ENCODE measurements at places on chromosomes 1 and 21.

- DNase-seq = no peak
Observed at GRCh38 chr1:108067884-108068540, 103.0 kb upstream of the VAV3 start.

DNA sequence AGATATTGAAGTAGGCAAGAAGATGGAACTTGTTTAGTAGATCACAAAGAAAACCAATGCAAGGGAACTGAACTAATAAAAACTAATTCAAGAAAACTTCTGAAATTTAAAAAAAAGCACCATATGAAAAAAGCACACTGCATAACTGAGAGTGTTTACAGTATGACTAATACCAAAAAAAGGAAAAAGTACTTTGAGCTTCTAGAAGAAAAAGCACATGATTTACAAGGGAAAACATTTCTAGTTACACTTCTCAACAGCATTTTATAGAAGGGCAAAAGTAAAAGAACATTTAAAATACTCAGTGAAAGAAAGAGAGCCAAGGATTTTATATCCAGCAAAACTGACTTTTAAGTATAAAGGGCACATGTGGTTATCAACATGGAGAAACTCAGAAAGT is 233.6 kb downstream of the RPS6KC1 start:
- no peak for DNase-seq

- DNase-seq = no peak
Observed at GRCh38 chr1:162168261-162168660, 98.8 kb downstream of the NOS1AP start.

- DNase-seq = no peak
Observed at GRCh38 chr1:76723949-76724348, 143.3 kb upstream of the ST6GALNAC5 start.

GRCh38 chr1:155003766-155004351 is 1.3 kb downstream of the ZBTB7B start:
- DNase-seq = no peak

DNA sequence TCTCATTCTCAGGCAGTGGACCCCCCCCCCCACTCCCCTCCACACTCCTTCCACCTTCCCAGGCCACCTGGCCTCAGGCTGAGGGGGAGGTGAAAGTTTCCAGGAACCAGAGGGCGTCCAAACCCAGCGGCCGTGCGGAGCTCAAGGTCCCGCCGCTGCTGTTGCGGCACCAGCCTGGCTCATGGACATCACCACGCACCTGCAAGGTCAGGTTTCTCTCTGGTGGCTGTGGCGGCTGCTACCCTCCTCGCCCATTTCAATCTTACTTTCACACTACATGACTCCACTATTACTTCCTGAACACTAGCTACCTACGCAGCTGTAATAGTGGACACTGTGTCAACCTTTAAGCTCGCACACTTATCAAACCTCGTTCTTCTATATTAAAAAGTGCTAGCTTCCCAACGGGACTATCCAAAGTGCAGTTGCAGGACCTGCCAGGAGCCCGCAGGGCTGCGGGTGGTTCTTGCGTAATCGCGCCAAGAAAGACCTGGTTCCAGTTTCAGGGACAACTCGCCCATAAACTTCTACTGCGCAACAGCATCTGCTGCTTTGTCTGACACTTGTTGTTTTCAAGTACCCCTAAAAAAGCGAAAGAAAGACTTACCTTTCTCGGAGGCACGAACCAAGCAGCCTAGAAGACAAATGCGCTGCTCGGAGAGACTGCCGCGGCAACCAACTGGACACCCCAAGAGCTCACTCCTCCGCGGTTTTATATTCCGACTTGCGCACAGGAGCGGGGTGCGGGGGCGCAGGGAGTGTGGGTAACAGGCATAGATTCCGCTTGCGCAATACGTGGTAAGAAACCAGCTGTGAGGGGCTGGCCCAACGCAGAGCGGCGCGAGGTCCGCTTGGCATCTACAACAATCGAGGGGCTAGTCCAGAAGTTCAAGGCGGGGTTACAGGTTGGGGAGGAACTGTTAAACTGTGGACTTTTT is at the start of gene DIRAS3:
DIRAS3 (minus strand) TSS at position 687 of the 938 bp plus-strand sequence. CDS start 3,330 bp downstream, outside the sequence.
- DNase-seq = no peak

GRCh38 chr1:166918956-166919316 is 42.9 kb upstream of the TADA1 start:
- DNase-seq = no peak

DNA sequence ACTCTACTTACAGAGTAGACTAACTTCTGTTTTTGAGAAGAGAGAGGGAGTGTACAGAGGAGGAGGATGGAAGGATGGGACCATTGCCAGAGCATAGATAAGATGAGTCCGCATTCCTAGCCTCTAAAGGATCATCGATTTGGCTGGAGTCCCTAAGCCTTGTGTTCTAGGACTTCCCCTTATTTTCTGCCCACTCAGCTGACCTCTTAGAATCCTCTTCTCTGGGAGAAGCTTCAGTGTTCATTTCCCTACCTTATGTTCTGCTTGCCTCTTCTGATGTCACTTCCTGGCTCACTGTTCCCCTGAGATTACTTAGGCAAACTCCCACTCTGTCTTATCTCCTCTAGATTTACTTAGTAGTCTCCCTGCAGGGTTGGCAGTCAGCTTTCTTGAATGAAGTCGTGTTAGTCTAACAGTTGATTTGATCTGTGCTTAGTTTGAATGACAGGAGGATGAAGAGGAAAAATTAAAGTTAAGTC is 156.7 kb downstream of the SYT2 start:
- DNase-seq = peak; percentile 3

GRCh38 chr1:238892612-238893011 is 493.8 kb upstream of the CHRM3 start:
- DNase-seq = no peak

- peak; percentile 36 for DNase-seq
Observed at GRCh38 chr1:235503403-235504121, 690 bp downstream of the B3GALNT2 start.

DNA sequence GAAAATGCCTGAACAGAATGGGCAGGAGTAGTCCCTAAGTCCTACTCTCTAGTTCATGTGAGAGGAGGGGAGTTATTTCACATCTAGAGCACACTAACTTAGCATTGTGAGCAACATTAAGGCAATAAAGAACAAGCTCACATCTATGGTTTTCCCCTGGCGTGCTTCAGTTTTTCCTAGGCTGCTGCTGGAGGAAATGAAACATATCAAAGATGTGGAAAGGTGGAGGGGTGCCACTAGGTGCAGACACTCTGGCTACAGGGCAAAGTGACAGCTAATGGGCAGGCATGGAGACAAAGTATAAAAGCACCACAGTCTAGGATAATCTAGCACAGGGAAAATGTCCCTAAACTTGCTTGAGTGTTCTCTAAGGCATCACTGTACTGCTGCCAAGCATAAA is 82.2 kb downstream of the TPR start:
- DNase-seq = no peak

DNA sequence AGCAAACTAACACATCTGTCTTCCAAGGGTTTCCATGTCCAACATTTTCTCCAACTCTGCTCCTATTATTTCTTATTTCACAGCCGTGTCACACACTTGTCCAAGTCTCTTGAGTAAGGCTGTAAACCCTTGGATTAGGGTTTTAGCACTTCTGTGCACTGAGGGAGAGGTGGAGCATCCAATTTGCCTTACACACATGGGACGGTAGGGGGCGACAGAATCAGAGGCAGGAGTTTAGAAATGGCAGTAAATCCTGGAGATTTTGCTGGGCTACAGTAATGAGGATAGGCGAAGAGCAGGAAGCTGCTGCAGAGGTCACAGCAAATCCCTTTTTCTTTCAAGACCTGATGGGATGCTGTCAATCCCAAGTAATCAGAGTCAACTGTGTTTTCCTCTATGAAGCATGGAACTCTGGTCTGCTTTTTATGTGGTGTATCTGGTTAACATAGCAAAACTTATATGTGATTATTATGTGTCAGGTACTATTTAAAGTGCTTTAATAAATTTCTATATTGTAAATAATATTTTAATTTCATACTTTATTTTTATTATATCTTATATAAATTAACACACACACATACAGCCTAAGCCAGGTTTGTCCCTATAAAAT is 15.4 kb upstream of the LCE5A start:
- DNase-seq = no peak

- DNase-seq = no peak
Observed at GRCh38 chr21:36882776-36883175, 83.7 kb downstream of the HLCS start.

DNA sequence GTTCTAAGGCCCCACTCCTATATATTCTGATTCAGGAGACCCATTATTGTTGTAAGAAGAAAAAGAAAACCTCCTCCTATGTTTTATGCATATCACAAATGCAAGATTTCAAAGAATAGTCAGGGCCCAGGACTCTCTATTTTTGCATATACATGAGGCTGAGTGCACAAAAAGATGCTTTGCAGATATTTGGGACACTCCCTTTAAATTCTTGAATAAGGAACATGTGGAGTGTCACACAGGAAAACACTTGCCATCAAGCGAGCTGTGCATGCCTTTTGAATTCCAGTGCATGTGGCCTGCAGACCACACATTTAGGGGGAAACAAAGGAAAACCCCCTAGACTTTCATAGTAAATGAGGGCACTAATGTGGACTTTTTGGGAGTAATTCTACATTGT is 5.6 kb downstream of the MAP3K7CL start:
- DNase-seq = no peak

- DNase-seq = no peak
Observed at GRCh38 chr1:29504709-29505410, 268.5 kb downstream of the PTPRU start.

DNA sequence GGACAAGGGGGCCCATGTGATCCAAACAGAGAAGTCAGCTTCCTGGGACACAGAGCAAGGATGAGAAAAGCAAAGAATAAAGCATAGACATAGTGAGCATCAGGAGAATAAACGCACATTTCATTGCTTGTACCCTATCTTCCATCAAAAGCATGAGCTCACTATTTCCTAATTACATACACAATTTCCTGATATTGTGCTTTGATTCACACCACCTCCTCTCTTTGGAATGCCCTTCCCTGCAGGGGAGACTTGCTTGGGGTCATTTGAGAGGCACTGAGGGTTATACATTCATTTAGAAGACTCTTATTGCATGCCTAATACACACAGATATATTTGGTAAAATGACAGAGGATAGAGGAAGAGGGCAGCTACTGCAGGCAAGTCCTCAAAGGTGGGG is 185.4 kb downstream of the SEC16B start:
- DNase-seq = no peak
